ENCODE measurements at places on chromosomes 16 and 17. TPM values are rescaled to one million over a fixed set of nuclear protein-coding genes. Genes with fewer than 3 reads are reported as not detected.

Gene AURKB
- total RNA-seq, result 165 TPM

Gene EVPL
- 24.8 TPM for total RNA-seq

Gene ITGAX
- total RNA-seq, result 0.23 TPM

Gene PDK2
- 6.1 TPM for total RNA-seq

Gene FOXJ1
- total RNA-seq, result 2.6 TPM

Gene CA7
- not detected for total RNA-seq

- no peak for DNase-seq
Measured at GRCh38 chr17:73359987-73360410, 48.2 kb upstream of the CDC42EP4 start.

GRCh38 chr17:63398680-63399079 lies 47.4 kb downstream of the CYB561 start:
- DNase-seq, result no peak

- DNase-seq, result no peak
Measured at GRCh38 chr16:10150906-10151305, 31.3 kb downstream of the GRIN2A start.

DNA sequence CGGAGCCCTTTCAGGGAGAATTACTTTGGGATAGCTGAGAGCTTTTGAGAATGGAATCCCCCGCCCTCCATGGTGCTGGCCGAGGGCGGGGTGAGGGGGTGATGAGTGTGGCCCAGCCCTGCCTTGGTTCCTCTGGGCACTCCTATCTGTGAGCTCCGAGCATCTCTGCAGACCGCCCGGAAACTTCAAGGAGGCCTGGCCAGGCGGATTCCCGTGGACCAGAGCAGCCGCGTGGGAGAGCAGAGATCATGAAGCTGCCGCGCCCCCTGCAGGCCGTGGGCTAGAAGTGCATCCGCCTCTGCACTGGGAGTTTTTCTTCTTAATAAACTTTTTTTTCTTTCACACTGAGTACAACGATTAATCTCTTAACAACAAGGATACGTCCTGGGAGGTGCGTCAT lies 392.9 kb upstream of the EEF2KMT start:
- no peak for DNase-seq

GRCh38 chr16:5903153-5903552 lies 805.6 kb upstream of the EEF2KMT start:
- no peak for DNase-seq

DNA sequence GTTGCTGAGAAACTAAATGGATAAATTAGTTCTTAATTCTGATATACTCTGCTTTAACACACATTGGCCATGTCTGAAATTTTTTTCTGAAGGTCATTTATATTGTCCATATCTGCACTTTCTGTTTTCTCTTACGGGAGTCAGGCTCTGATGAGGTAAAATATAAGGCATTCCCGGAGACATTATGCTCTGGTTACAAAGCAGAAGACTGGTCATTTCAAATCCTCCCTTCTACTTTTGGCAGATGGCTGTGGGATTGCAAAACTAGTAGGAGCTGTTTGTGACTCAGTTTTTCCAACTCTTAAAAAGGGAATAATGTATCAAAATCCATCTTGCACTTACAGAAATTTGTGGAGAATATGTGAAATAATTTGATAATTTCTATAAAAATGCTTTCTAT lies 92.2 kb upstream of the CPHXL start:
- no peak for DNase-seq

DNA sequence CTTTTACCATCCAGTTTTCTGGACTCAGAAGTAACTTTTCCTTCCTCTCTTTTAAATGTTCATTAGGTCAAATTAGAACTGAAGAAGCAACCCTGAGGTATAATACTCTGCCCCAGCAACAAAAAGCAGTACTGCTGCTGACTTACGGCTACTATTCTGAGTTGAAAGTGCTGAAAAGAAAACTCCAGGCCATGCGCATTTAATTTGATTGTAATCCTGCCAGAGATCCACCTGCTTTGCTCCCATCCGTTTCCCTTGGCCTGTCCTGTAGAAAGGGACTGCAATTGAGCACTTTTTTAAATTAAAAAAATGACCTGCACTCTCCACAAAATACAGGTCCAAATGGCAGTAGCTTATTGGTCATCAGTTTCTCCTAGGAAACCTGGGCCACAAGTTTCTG lies 61.6 kb downstream of the PITPNC1 start:
- no peak for DNase-seq

DNA sequence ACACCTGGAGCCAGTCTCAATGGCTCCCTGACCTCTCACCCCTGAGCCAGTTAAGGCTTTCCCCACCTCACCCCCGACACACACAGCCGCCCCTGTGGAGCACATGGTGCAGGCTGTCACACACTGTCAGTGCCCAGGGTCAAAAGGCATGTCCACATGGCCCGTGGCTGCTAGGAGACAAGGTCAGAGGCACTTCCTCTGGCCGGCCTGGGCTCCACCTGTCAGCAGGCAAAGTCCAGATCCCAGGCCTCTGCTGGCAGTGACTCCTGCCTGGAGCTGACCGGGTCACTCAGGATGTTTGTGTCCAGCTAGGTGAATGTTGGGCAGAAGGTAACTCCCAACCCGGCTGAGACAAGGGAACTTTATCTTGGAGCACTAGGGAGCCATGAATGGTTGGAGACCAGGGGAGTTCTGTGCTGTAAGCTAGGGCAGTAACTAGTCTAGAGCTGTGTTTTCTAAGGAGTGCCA lies 6.0 kb downstream of the SREBF1 start:
- DNase-seq, result no peak

DNA sequence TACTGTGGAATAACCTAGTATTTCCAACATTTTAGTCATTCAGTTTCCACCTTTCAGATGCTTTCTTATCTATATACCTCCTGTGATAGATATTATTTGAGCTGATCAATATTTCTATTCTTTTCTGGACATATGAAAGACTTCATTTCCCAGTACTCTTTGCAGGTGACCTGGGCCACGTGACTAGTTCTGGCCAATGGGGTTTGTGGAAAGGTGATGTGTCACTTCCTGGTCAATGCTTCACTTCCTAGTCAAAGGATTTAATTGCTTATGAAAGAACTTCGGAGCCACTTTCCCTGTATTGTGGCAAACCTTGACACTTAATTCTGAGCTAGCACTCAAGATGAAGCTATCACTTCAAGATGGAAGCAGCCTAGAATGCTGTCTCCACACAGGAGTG lies 248.9 kb upstream of the FOXF1 start:
- no peak for DNase-seq

GRCh38 chr17:49821916-49822315 lies 26.0 kb downstream of the TAC4 start:
- DNase-seq, result no peak

DNA sequence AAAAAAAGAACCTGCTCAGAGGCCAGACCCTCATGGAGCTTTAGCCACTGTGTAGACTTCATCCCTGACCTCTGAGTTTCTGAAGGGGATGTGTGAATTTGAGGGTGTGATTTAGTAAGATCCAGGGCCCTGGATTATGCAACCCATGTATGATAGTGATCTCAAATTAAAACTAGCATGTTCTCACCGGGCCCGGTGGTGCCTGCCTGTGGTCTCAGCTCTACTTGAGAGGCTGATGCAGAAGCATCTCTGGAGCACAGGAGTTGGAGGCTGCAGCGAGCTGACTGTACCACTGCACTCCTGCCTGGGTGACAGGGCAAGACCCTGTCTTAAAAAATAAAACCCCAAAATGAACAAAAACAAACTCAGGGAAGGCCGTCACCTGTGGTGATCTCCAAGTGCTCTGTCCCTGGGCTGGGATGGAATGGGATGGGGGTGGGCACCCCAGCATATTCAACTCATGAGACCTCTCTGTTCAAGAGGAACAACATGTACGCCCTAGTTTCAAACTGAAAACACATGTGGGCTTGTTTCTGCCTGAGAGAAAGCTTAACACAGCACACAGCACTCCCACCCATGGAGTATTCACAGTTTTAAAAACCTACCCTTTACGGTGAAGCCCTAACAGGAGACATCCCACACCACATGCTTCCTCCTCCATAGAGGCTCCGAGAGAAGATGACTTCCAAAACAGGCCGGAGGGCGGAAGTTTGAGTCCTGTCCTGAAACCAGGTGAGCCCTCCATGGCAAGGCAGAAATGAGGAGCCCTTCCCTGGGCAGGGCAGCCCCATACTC lies 30.1 kb downstream of the GNPTG start:
- no peak for DNase-seq

DNA sequence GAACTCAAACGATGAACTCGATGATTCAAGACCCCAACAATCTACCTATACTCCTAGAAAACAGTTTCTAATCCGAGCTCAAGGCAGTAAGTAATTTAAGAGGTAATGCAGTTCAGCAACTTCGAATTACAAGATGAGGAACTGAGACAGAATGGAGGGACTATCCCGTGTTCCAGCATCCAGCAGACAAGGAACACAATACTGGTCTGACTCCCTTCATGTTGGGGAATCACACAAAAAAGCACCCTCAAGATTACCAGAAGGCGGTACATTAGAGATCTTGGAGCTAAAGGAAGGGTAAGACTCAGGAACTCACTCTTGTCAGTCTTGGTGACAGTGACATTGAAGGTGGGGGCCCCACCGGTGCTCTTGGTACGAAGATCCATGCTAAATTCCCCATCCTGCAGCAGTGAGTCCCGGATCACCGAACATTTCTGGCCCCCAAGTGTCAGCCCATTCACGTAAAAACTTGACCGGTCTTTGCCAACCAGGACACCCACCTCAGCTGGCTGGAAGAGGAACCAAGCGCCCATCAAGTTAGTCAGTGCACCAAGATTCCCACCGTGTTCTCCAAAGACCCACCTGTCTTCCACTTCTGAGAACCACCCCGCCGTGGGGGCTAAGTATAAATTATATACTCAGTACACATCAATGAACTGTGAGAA lies 1.9 kb downstream of the PFN1 start:
- DNase-seq, result no peak

GRCh38 chr16:57791893-57792461 lies 10.3 kb downstream of the KIFC3 start:
- DNase-seq, result no peak
